Cerebellum (tissue), 4 donors: ENCODE measurements at places on chromosomes 3 and 15. TPM values are rescaled to one million over a fixed set of nuclear protein-coding genes. Genes with fewer than 3 reads are reported as not detected.

Gene GP5
- 0.09 TPM for total RNA-seq

Gene NAALADL2
- 17.5 TPM for total RNA-seq

Gene GPR160
- total RNA-seq: 3.9 TPM

Gene GABRR3
- not detected for total RNA-seq

Gene XCR1
- not detected for total RNA-seq

Gene ISG20
- 0.18 TPM for total RNA-seq

Gene SLC27A2
- 6.4 TPM for total RNA-seq

Gene DNAH12
- total RNA-seq: 1.7 TPM

Gene CHST13
- not detected for total RNA-seq

Gene GPR15
- total RNA-seq: not detected

Gene UROC1
- total RNA-seq: 0.27 TPM

Gene RGMA
- 26.3 TPM for total RNA-seq

Gene CCK
- 2.4 TPM for total RNA-seq

Gene ALAS1
- 34.6 TPM for total RNA-seq

Gene ST8SIA2
- 54.4 TPM for total RNA-seq

Gene GPR171
- not detected for total RNA-seq

Gene NTRK3
- 91.4 TPM for total RNA-seq

Gene SCN11A
- total RNA-seq: 0.64 TPM

Gene CCR1
- 1.6 TPM for total RNA-seq

Gene SI
- 0.18 TPM for total RNA-seq

Gene LPCAT4
- 26.2 TPM for total RNA-seq
